ENCODE measurements at places on chromosomes 7 and 10.

DNA sequence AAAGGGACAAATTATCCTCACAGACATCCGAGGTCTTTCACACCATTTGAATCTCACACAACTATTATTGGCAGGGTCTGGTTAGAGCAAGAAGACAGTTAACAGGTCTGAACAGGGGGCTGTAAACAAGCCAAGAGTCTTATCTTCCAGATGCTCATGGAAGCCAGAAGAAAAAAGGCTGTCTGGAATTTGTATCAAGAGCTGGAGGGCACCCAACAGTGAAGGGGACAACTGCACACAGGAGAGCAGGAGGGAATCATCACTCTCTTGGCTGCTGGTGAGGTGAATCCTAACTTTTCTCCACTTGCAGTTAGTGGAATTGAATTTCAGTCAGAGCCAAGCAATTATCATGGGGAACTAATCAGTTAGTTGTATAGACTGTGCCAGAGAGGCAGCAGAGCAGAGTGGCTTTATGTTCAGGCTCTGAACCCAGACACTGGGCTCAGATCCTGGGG is 880.2 kb upstream of the AUTS2 start:
- DNase-seq: no peak

- no peak for DNase-seq
These were observed 66.8 kb downstream of the TMEM168 start for GRCh38 chr7:112723416-112723815.

DNA sequence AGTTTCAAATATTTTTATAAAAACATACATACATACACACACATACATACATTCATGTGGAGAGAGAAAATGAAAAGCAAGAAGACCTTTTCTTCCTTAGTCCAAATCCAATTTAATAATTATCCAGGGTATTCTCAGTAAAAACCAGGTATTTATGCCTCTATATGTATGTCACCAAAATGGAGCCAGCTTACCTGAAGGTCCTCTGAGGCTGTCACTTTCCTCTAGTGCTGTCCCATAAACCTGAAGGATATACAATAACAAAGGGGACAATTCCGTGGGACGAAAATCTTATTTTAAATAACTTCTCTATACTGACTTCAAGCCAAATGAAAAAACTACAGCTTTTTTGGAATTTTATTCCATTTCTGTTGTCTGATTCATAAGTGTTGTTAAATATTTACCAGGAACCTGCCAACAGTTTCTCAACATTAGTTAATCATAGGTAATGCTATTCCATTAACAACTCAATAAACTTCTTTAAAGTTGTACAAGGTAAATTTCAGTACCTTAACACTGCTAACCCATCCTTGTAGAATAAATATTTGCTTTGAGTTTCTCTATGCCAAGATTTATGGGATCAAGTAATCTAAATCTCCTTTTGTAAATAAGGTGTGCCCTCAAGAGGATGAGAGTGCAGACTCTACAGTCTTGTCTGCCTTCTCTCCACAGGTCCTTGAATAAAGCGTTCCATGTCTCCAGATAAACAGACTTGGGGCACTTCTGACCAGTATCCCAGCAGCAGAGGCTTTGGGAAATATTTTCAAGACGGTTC is 260.3 kb downstream of the AHR start:
- no peak for DNase-seq

DNA sequence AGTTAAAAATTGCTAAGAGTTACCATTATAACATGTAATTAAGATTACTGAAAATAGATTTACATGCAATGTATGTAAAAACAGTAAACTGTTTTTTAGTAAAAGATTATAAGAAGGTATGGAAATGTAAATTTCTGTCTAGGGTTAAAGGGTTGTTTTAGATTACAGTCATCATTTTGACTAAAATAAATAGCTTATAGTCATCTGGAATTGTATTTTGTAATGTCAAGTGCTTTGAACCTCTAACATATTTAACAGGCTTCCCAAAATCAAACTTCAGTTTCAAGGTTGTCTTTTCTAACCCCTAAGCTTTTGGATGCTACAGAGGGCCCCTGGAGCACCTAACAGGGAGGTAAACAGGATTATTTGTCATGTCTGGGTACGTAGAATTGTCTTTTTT is 35.0 kb upstream of the ZNF746 start:
- DNase-seq: no peak

DNA sequence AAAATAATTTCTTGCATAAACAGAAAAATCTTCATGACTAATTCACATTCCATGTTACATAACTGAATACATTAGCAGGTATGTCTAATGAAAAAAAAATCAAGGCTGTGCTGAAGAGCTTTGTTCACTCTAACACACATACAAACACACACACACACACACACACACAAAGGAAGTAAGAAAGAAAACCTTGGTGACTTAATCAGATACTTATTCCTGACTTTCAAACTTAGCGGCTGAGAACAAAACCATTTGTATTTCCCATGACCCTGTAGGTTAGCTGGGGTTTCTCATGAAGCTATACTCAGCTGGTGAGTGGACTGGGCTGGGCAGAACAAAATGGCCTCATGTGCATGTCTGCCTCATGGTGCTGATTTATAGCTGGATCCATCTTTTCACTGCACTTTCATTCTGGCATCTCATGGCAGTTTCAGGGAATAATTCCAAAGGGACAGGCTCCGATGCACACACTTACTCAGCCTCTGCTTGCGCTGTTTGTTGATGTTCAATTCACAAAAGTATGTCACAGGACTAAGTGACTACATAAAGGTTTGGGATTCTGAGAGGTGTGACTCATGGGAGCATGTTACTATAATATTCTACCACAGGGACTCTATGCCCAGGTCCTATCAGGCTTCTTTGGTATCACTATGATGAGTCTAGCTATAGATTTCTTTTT is 161.2 kb downstream of the PCLO start:
- DNase-seq: no peak

- DNase-seq: no peak
These were observed 131.2 kb downstream of the ARHGAP22 start for GRCh38 chr10:48473704-48474103.

DNA sequence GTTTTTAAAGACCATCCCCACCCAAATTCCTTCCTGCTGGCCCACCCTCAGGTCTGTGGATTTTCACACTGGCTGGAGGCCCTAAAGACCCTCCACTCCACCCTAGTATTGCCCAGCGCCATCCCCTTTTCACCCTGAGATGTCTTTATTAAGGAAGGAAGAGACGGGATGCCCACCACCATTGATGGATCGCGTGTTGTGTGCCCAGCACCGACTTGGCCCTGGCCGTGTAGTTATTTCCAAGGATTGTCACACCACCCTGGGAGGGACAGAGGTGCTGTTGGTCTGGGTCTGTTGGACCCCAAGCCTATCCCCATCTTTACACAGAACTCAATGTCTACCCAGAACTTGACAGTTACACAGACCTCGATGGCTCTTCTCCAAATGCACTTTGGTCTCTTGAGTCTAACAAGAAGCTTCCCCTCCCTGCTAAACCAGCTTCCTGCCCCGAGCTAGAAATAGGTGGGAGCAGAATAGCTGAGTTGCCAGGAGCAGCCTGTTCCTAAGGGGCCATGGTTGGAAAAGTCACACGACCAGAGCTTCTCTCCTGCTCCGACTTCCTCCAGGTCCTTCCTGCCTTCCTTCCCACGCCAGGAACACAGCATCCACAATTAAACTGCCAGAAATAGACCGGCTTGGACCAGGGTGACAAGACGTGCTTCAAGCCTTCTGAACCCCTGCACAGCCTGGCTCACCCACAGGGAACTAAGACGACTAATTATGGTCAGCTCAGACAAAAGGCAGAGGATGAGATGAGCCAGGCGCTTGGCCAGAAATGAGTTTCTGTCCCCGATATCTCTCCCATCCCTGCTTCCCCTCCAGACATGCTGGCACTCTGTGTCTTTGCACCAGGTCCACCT is 139.5 kb upstream of the CHST15 start:
- no peak for DNase-seq

DNA sequence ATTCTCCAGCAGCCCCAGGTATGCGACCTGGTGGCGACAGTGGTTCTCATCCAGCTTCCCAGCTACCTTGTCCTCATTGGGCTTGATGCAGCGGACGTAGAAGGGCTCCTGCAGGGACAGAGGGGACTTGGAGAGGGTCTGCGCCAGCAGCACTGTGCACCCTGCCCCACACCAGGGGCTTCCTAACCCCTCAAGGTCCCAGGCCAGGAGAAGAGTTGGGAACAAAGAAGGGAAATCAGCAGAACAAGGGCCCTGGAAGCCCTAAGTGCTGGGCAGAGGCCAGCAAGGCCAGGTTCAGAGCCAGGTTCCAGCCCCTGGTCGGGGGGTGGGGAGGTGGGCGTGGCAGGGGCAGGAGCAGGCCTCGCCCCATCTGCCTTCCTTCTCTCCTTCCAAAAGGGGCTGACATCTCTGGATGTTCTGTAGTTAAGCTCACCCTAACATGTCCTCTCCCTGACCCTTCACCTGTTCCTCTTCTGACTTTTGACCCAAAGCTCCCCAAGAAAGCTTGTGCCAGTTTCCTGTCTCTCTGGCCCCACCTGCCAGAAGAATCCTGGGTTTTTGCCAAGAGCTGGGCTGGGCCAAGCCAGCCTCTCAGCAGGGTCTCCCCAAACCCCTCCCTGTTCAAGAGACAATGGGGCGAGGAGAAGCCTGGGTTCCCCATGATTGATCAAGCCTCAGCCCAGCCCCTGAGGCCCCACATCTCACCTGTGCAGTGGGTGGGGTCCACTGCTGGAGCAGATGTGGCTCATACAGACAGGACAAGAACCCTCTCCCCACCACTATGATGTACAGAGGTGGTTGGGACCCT is 11.9 kb downstream of the MYO1G start:
- DNase-seq: no peak

- peak; percentile 81 for DNase-seq
These were observed 1.9 kb downstream of the SLC29A4 start for GRCh38 chr7:5284304-5285281.

DNA sequence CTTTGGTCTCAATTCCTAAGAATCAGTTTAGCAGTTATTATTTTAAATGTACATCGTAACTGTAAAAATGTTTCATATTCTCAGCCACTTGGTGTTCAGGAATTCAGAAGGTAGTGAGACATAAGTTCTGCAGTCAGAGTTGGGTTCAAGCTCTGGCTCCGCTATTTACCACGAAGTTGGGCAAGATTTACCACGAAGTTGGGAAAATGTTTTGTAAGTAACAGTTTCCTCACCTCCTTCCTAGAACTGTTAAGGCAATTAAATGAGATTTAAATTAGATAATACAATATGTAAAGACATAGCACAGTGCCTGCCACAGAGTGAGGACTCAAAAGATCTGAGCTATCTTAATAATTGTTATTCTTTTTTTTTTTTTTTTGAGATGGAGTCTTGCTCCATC is 16.3 kb upstream of the ABLIM1 start:
- no peak for DNase-seq

DNA sequence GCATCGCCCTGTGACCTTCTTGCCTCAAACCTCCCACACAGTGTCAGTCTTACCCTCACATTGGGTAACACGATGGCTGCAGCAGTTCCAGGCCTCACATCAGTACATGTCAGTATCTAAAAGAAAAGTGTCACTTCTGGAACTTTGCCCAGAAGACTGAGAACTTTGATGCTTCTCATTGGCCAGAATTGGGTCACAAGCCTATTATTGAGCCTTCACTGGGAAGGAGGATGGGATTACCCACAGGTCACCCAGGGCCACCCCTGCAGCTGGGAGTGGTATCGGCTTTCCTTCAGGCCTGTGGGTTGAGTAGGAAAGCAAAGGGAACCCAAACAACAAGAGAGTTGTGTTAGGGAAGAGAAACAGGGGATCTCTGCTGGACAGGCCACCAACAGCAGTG is 111.5 kb downstream of the NPY start:
- DNase-seq: no peak

DNA sequence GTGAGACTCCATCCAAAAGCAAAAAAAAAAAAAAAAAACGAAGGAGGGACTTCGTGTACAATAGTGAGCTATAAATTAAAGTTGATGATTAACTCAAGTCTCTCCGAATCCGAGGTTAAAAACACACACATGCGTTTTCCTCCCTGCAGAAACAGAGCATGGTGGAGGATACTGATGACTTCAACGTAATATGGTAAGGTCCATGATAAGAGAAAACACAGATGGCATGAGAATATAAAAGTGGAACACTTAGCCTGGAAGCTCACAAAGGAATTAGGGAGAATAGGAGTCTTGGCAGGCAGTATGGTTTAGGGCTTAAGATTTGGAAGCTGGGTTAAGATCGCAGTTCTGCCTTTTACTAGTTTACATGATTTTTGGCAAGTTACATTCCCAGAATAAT is 20.1 kb upstream of the GSTK1 start:
- no peak for DNase-seq

DNA sequence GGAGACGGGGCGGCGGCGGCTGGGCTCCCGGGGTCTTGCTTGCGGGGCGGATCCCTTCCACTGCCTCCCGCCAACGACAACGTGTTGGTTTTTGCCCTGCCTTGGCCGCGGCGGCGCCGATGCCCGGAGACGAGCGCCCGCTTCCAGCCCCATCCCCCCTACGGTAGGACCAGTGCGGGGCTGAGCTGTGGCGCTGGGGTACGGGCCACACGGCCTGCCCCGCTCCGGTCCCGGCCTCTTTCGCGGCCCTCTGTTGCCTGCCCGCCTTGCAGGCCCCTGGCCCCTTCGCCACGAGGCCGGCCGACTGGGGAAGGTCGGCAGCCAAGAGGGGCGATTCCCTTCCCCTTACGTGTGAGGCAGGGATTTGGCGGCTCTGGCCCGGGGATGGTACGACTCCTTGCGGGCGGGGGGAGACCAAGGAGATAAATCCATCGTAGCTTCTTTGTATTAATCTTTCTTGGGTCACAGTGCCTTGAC is 488 bp downstream of the EIF4H start:
- peak; percentile 37 for DNase-seq

DNA sequence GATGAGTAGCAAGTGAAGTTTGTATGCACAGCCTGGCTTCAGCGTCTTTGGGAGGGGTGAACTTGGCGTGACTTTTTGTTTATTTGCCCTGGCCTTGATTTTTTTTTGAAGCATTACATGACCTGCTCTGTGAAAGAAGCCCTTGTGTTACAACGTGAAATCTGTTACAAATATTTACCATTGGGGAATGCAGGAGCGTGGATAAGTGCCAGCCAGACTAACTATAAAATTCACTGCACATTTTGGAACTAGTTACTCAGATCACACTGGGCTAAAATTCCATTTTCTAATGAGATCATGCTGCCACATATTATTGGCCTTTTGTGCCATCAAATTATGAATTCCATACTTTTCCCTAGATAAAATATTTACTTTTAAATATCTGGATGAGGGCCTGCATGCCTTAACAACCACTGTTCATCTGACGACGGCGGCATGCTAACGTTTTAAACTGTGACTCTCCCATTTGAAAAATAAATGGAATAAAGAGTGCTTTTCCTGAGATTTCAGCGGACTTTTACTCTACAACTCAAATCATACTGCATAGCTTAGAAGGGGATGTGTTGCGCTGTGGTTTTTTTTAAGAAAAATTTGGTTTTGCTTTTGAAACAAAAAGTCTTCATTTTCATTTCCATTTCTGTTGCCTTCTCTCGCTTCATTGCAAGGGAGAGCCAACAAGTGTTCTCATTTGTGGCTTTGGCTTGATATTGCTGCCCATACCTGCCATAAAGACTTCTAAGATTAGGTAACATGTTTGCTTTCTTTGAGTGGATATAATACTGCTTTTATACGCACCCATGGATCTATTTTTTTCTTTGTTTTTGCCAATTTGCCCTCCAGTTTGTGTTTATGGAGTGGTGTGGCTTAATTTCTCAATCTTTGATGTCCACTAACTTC is 352.2 kb downstream of the TFEC start:
- no peak for DNase-seq

- no peak for DNase-seq
These were observed 147.5 kb upstream of the RSU1 start for GRCh38 chr10:16964576-16965343.

- no peak for DNase-seq
These were observed 45.2 kb upstream of the ZRANB1 start for GRCh38 chr10:124896751-124897150.

Measured in thyroid gland (tissue), 4 donors.